ENCODE measurements at places on chromosomes 7 and 10. TPM values are rescaled to one million over a fixed set of nuclear protein-coding genes. Genes with fewer than 3 reads are reported as not detected.

- DNase-seq, result peak; percentile 87
Observed at GRCh38 chr7:66326501-66327215, 121.5 kb downstream of the TPST1 start.

- peak; percentile 96 for DNase-seq
Observed at GRCh38 chr7:137873979-137874777, 27.4 kb upstream of the DGKI start.

DNA sequence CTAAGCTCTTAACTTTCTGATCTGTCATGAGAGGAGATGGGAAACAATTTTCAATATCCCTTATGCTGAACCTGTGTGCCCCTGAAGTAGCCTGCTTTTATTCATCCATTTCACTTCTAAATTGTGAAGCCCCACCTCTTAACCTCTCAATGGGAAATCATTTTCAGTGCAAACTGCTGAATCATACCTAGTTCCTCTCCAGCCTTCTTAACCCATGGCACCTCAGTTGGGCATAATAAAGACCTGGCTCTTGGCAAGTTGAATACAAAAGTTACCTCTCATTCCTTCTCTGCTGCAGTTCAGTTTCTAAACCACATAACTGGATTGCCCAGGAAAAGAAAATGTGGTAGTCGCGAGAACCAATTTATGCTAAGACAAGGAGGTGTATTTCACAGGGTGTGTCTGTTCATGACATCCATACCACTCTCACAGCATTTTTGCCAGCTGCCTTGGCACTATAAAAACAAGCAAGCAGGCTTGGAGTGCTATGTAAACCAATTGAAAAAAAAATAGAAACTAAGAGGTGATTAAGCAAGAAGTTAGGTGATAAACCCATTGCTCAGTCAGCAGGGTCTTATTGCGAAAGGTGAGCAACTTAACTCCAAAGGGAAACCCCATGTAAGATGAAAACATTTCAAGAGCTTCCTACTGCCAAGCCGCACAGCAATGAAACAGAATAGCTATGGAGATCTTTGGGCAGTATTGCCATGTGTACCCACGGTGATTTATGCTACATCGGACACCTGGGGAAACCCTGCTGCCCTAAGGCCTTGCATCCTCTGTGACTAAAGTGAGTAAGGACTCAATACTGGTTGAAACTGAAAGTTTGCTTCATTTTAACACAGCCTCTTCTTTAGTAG is 57.0 kb upstream of the DKK1 start:
- DNase-seq, result no peak

The LHFPL3 gene
- not detected for total RNA-seq

DNA sequence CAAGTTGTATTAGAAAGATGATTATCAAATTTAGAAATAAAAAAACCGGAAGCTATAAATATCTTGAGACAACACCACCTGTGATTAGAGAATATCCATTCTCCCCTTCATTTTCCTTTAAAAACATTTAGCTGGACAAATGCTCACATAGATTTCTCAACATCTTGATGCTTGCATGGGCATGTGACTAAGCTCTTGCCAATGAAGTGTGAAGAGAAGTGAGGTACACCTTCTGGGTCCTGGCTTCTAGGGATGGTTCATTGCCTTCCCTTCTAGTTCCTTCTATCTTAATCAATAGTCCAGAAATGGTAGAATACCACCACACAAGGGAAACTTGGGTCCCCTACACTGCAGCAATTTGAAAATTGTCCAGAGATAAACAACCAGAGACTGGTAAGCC is 41.0 kb downstream of the WAPL start:
- no peak for DNase-seq

GRCh38 chr10:110601581-110601980 is 34.1 kb downstream of the SMC3 start:
- DNase-seq, result no peak

DNA sequence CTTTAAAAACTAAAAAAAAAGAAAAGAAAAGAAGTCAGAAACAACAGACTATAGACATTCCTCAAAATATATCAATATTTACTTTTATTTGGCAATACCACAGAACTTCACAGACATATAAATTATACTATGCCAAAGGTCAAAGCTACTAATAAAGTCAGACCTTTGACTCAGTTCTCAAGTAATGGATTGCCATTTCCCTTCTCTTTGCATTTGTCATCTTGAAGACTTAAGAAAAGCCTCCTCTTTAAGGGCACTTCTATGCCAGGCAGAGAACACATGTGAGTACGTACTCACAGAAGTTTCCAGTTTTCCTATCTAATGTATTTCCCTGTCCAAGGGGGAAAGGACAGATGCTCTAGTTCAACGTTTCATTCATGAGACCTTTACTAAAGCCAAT is 37.6 kb downstream of the TNPO3 start:
- DNase-seq, result no peak

The NKX1-2 gene
- 0.07 TPM for total RNA-seq

The NPY4R gene
- total RNA-seq, result 0.53 TPM

DNA sequence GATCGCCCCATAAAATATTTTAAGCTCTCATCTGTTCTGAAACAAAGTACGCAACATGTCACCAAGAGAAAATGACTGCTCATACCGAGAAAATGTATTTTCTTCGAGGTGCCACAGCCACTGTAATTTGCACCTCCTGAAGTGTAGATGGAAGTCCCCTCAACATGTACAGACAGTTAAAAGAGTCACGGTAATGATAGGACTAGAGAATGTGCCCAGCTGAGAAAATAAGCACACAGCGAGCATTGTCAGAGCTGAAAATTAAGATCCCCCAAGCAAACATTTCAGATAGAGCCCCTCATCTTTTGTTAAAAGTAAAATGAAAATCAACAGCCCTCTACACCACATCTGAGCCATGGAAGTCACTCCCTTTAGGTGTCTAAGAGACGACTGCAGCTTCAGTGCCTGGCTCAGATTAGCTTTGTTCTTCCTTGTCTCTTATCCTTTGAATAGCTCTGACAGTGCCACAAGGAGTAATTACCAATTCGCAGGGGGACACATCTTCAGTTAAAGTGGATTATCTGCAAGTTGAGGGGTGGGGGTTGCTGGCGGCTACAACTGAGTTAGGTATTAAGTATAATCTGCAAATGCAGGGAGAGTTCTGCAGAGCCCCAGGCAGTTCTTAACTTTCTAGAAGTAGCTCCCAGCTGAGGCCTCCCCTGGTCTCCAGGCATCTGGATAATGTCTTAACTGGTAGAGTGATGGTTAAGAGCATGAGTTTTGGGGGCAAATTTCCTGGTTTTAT is 222.7 kb upstream of the C7orf33 start:
- DNase-seq, result no peak

The LIPM gene
- not detected for total RNA-seq

The EBLN1 gene
- total RNA-seq, result not detected

The MINDY4 gene
- total RNA-seq, result 3.8 TPM

The ACTL6B gene
- total RNA-seq, result not detected

DNA sequence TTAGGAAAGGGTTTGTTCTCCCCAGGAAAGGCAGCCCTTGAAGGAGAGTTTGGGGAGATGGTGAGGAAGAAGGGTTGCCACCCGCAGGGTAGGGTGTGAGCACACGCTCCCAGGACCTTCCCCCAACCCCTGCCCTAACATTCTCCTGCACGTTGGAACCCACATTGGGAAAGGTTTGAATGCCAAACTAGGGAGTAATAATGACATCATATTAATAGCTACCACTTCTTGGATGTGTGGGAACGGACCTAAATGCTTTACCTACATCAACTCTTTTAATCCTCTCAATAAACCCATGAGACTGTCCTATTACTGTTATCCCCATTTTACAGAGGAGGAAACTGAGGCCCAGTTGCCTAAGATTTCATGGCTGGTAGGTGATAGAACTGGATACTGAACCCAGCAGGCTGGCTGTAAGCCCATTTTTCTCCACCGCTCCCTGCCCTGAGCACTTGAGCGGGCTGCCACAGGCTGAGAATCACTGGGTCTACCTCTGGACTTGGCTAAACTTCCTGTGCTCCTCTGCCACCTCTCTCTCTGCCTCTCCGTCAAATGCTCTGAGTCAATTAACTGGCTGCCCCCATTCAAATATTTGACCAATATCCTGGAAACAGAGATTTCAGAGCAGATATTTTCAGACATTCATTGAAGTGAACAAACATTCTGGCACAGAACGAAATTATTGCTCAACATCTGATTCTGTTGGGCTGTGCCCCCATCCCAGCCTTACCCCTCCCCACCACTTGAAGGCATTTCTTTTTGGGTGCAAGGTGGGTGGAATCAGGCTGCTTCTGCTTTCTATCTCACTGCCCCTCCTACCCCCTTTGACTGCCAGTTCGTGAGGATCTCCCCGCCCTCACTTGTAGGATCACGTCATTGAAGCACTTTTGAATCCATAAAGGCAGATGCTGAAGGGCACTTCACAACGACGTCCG is 129.7 kb downstream of the C10orf105 start:
- no peak for DNase-seq

DNA sequence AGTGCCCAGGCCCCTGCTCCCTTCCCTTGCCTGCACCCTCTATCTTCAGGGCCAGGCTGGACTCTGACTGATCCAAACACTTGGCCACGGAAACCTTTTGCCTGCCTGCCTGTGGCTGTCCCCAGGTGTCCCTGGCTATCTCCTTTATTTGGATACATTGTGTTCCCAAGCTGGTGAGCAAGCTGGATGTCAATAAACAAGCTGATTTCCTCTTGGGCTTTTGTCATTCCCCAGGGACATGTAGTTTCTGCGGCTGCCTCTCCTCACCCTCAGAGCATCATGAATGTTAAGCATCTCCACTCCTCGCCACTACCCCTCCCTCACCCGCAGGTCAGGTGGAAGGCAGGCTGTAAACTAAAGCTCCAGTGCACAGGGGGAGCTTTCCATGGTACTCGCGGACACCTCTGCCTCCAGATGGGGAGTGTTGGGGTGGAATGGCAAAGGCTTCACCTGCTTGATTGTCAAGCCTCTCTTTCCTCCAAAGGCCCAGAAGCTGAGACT is 6.9 kb downstream of the GHRHR start:
- DNase-seq, result no peak

The GATAD1 gene
- 23.1 TPM for total RNA-seq

DNA sequence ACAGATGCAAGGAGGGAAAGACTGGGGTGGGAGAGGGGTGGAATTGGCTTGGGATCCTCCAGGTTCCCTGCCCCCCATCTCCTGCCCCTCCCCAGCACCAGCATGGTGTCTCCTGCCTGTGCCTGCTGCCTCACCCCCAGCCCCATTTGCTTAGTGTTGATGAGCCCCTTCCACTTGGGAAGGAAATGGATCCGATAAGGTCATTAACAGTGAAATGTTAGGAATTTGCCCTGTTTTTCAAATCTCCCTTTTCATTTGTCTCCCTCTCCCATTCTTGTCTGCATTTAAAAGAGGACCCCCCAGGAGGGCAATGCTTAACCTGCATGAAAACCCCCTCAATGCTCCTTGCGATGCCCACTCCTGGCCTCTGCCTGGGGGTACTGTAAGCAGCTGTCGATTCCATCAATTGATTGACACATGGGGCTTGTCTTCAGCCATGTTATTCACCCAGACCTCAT is 51.5 kb downstream of the HK1 start:
- DNase-seq, result no peak

DNA sequence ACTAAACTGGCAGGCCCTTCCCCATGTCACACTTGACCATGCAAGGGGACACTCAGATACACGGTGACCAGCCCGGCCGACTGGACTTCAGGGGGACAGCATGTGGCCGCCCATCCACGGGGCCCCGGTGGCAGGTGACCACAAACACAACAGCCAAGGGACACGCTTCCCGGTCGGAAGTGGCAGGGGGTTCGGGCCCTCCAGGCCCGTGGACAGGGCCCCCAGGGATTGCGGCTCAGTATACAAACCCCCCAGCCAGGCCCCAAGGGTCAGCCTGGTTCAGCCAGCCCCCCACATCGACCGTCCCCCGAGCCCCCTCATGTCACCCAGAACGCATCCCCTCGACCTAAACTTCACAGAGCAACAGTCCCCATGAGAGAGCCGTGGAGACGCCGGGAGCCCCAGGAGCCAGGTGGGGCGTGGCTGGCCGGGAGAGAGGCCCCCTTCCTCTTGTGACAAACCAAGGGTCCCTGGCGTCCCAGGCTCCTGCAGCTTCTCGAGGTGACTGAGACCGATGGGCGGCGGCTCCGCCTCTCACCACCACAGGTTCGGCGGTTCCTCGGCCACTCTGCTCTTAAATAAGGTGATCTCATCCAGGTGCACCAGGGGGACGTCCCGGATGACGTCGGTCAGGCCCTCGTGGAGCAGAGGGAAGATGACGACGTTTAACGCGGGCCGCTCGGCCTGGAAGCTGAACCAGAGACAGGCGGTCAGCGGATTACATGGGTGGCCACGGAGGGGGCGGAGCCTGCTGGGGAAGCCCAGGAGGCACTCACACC is 57.8 kb upstream of the TNRC18 start:
- no peak for DNase-seq

GRCh38 chr7:135758531-135758932 is 9.9 kb upstream of the FAM180A start:
- DNase-seq, result peak; percentile 84

- no peak for DNase-seq
Observed at GRCh38 chr7:96416599-96416998, 94.7 kb upstream of the SLC25A13 start.

DNA sequence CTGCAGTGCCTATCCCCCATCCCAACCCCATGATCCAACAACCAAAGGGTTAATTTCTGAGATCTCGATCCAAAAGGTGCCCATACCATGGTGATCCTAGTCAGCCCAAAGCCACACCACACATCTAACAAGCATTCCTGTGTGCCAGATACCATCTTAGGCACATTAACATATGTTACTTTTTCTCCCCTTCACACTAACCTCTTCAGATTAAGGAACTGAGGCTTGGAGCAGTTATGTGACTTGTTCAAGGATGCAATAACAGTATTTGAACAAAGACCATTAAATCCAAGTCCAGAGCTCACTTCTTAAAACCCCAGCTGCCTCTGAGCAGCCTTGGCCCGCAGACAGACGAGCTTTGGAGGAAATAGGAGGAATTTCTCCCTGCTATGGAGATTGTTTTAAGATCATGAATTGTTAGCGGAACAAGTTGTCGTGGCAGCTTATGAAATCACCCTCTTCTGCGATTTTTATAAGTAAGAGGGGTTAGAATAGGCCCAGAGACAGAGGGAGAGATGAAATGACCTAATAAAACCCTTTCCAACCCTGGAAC is 327.2 kb downstream of the KCNMA1 start:
- DNase-seq, result no peak

The SFMBT2 gene
- 3.9 TPM for total RNA-seq

The OIT3 gene
- total RNA-seq, result 0.09 TPM

The CYP3A7 gene
- not detected for total RNA-seq

GRCh38 chr10:123582084-123582989 is 83.8 kb upstream of the GPR26 start:
- peak; percentile 20 for DNase-seq

The OR6B1 gene
- total RNA-seq, result not detected

GRCh38 chr7:16293669-16294425 is 127.5 kb downstream of the CRPPA start:
- no peak for DNase-seq
